NCI-H146 (cell line): ENCODE measurements at places on chromosomes 6 and 20.
A peak's percentile ranks its signal among the peaks of the same experiment; 100 is the strongest.

DNA sequence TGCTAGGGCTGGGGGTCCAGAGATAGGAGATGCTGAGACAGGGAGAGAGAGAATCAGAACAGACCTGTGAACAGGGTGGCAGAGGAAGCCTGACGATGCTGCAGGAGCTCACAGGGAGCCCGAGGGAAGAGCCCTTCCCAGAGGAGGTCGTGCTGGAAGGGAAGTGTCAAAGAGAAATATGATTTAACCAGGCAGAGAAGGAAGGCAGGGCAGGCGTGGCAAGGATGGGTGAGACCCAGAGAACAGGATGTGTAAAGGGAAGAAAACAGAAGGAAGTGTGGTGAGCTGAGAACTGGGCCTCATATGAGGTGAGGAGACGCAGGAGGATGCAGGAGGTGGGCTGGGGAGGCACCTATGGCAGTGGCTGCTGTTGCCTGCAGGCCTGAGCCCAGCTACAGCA, 105.6 kb downstream of the ZDHHC14 start:
- DNase-seq = no peak

DNA sequence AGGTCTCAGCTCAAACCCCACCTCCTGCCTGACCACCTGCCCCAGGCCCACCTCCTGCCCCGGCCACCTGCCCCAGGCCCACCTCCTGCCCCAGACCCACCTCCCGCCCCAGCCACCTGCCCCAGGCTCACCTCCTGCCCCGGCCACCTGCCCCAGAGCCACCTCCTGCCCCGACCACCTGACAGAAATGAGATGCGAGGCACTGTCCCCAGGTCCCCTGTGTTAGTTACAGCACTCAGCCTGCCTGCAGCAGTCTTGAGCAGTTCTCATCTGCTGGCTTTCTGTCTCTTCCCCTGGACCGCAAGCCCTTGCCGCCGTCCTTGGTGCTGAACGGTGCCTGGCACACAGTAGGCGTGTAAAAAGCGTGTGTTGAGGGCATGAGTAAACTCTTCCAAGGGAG, 79.5 kb downstream of the CDH4 start:
- no peak for DNase-seq

GRCh38 chr20:47296950-47297349, 59.5 kb downstream of the ZMYND8 start:
- DNase-seq = no peak

- DNase-seq = no peak
Measured at GRCh38 chr20:36298061-36298460, 8.1 kb upstream of the DLGAP4 start.

DNA sequence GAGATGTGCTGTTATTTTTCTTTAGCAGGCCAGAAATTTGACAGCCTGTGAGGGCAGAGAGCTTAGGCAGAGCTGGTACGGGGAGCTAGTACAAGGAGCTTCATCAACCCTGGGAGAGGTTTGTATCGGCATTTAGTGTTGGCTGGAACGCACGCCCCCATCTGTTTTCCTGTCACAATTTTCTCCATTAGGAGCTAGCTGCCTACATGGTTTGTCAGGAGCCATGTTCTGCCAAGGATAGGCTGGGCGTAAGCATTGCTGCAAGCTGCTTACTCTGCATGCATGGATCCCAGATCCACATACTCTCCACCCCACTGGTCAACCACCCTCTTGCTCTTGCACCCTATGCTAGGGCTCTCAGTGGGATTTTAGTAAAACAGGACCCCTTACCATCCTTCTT, 449.0 kb upstream of the CHD6 start:
- no peak for DNase-seq

DNA sequence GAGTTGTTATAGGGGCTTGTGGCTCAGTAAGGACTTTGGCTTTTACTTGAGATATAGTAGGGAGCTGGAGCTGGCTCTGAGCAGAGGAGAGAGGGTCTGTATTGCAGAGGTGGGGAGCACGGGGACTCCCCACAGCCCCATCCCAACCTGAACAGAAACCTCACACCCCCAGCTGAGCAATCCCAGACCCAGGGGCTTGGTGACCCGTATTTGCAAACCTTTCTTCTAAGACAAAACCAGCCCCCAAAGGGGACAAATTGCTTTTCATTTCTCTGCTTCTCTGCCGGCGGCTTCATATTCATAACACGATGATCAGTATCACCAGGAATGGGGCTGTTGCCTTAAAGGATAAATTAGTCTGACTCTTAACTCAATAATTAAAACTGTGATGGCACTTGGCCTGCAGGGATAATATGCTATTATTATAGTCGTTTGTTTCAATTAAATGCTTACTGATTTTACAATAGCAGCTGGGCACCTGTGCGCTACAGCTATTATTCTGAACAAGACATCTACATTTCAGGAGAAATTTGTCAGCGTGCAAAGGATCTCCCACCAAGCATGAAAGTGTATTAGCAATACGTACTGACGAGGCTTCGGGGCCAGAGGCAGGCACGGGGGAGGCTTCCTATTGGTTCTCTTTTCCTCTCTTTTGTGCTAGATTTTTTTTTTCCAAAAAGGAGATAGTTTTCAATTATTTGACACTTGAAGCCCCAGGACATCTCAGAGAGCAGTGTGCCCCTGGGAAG, 118.1 kb downstream of the TOX2 start:
- DNase-seq = no peak

DNA sequence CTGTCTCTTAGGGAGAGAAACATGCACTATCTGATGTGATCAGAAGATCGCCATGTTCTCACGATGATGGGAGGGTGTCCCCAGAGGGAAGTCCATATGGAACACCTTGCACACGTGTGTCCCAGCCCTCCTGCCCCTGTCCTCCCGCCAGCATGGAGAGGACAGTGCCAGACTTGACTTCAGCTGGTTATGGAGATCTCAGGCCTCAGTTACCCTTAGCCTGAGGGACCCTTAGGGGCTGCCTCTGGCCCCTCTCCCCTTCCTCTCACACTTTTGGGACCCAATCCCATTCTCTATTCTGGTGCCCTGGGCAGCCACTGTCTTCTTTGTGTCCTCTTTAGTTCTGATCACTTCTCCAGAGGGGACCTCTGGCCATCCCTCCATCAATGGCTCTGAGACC, 1.6 kb downstream of the TREML4 start:
- DNase-seq = no peak

DNA sequence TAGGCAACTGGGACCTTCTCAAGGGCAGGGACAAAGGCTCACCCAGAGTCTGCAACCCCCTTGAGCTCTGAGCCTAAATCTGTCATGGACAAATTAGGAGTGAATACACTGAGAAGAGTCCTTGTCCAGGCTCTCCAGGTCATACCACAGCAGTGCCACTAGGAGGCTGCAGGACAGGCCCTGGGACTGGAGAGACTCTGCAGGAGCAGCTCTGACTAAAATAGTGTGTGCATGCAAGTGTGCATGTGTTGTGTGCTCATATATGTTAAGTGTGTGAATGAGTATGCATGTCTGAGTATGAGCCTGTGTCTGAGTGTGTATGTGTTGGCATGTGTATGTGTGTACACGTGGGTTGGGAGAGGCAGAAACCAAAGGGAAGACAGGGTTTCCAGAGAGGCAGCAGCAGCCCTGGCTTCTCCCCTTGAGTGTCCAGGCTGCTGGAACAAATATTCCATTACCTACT, 27.1 kb downstream of the MRPL14 start:
- DNase-seq = no peak

GRCh38 chr6:26121141-26122004, 34.1 kb downstream of the HFE start:
- DNase-seq = no peak

- DNase-seq = no peak
Measured at GRCh38 chr20:17560344-17561074, 9.4 kb upstream of the DSTN start.

DNA sequence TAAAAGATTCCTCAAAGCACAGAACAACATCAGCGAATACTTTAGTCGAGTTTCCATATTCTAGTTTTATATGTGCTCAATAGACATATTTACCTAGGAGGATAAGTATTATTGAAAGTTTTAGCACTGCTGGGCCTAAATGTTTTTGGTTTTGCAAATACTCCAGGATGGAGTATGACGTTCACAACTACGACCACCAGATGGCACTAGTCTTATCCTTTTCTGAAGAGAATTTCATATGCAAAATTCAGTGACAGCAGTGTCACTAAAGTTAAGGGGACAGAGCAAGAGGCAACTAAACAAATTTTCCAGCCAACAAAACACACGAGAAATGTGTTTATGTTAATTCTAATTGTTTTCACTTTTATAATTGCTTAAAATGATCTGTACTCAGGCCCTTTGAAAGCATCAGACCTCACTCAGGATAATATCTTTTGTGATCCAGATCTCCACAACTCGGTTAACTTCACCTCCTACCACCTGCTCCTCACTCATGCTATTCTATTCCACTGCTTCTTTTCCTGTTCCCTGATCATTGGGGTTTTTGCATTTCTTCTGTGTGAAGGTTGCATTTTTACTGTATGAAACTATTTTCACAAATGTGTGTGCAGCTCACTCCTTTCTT, 220.8 kb downstream of the TRDN start:
- DNase-seq = peak; percentile 87

DNA sequence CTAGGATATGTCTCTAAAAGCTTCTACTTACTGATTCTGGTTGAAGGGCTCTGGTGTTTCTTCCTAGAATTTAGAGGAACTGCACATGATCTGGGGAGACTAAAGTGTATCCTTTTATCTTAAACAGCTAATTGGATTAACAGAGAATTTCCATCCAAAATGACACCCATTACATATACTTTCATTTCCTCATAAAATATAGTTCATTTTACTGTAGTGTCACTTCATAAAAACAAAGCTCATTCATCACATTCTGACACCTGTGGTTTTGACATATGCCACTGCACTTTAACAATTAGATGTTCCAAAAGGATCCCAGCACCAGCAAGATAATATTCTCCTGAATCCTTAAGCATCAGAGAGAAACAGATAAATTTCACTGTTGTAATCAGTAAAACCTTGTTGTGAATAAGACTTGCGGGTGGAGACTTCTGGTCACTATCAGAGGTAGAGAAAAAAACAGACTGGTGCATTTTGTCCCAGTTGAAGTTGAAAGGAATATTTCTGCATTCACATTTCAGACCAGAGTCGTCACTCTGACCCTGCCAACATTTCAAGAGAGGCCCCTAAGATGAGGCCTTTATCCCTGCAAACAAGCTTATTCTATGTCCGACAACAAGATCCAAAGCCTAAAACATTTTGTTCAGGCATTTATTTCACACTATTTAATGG, 175.3 kb upstream of the BMP5 start:
- no peak for DNase-seq

- DNase-seq = no peak
Measured at GRCh38 chr6:144352331-144352730, 67.2 kb downstream of the UTRN start.

GRCh38 chr20:49397525-49397924, 84.9 kb downstream of the KCNB1 start:
- no peak for DNase-seq

GRCh38 chr6:43782764-43783513, 12.9 kb downstream of the VEGFA start:
- no peak for DNase-seq

DNA sequence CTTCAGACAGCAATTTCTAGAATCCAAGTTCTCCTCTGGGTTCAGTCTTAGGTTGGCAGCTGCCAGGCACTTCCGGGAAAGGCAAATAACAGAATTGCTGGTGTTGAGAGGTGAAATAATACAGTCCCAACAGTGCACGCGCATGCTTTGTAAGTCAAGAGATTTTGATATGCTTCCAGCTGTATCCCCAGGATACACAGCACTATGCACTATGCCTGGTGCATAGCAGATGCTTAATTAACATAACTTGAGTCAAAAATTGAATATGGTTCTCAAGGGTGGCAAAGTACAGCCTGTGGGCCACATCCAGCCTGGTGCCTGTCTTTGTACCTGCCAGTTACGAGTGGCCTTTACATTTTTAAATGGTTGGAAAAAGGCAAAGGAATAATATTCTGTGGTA, 18.9 kb upstream of the PMEPA1 start:
- no peak for DNase-seq

DNA sequence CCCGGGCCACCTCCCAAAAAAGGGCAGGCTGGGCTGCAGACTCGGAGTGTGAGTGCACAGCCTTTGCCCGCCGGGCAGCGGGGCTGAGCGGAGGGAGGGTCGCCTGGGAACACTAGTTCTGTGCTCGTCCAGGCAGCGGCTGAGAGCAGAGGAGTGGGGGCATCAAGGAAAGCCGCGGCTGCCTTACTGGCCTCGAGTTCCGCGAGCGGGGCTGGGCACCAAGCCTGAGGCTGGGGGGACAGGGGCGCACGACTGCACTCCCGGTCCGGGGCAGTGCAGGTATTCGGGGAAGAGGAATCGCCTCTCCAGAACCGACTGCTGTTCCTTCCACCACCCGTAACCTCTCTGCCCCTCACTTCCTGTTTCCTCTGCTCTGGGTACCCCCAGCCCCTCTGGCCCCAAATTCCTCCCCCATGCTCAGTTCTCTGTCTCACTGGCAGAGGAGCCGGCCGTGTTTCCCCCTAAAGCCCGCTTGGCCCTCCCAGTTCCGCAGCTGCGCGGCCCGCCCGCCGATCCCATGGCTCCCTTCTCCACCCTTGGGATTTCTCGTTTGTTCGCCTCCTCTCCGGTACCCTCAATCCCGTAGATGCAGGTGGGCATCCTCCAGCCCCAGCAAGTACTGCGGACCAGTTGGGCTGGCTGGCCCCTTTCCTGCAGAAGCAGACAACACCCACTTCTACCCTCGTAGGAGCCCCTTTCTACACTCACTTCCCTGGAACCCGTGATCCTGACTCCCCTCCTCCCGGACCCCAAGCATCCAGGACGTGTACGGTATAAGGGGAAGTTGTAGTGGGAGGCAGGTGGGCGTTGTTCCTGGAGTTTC, 5.1 kb downstream of the RING1 start:
- peak; percentile 36 for DNase-seq

- DNase-seq = no peak
Measured at GRCh38 chr6:138442663-138443062, 38.6 kb downstream of the HEBP2 start.

DNA sequence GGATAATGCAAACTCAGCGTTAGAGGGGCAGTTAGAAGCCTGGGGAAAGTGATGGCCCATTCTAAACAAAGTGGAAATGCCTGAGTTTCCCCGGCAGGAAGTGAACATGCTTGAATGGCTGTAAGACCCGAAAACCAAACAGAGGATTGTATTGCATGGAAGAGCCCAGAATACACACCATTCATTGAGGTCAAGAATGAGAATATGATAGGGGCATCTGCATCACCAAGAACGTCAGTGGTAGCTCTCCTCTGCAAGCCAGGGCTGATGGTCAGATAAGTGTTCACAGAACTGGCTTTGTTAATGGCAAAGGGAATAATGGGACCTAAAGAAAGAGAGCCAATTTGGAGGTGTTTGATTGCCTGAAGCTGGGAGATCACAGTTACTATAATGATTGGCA, 663.4 kb downstream of the KHDRBS2 start:
- no peak for DNase-seq

- DNase-seq = no peak
Measured at GRCh38 chr6:89045011-89045387, 35.6 kb upstream of the PNRC1 start.

- DNase-seq = no peak
Measured at GRCh38 chr20:14360416-14360815, 23.0 kb upstream of the FLRT3 start.

DNA sequence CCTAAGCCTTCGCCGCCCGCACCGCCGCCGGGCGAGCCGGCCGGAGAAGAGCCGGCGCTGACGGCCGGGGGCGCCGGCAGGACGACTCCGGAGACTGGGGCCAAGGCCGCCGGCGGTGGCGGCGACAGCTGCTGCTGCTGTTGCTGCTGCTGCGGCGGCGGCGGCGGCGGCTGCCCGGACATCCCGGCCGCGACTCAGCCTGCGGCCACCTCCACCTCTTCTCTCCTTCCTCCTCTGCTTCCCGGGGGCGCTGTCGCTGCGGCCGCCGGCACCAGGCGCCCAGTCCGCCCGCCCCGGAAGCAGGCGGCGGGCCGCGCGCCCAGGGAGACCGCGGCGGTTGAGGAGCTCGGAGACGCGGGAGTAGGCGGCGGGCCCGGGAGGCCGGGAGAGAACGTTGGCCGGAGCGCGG, 307 bp downstream of the RANBP9 start:
- peak; percentile 84 for DNase-seq
